ENCODE measurements at places on chromosomes 3 and 15. TPM values are rescaled to one million over a fixed set of nuclear protein-coding genes. Genes with fewer than 3 reads are reported as not detected.

The AGTR1 gene
- total RNA-seq = not detected

The CIB2 gene
- total RNA-seq = 1.0 TPM

GRCh38 chr3:46395210-46395661 lies 11.6 kb downstream of the CCR5AS start:
- no peak for DNase-seq

GRCh38 chr15:53681056-53681455 lies 78.4 kb downstream of the WDR72 start:
- no peak for DNase-seq

Measured in CD4-positive, alpha-beta memory T cell (primary cell).